ENCODE measurements at places on chromosomes 4 and X.

- DNase-seq, result no peak
These were observed 20.0 kb upstream of the FGFBP2 start for GRCh38 chr4:15982842-15983524.

GRCh38 chr4:47736146-47736545 lies 101.7 kb downstream of the CORIN start:
- no peak for DNase-seq

DNA sequence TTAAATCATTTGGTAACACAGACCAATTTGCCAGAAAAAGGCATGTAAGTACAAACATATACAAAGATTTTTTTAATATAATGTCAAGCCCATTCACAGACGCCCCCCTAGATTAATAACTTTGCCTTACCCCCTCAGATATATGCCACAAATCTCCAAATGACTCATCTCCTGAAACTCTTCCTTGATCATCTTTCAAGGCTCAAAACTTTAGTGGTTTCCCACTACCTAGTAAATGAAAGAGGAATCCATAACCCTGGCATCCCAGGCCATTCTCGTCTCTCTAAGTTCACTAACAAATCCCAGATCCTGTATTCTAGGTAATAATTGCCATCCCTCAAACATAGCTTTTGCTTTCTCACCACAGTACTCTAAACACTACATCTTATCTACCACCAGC lies 61.9 kb downstream of the PRSS12 start:
- DNase-seq, result no peak

- DNase-seq, result no peak
These were observed 443.6 kb downstream of the UBE2NL start for GRCh38 chrX:144327495-144327894.

DNA sequence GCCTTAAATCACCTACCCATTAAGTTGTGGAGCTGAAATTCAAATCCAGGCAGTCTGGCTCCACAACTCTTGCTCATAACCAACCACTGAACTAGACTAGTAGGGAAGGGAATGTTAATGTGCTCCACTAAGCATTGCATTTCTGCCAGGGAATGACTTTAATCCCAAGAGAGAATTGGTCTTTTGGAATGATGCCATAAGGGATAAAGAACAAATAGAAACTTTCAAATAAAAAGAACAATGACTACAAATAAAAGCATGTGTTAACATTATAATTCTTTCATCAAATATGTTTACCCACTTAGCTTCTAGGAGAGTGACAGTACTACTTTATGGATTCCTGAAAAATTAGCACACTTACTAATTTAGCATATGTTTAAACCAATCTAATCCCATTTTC lies 905.9 kb downstream of the CENPC start:
- DNase-seq, result no peak

GRCh38 chr4:117777721-117778120 lies 256.6 kb upstream of the NDST3 start:
- DNase-seq, result no peak

- peak; percentile 45 for DNase-seq
These were observed 2.3 kb upstream of the NR3C2 start for GRCh38 chr4:148444296-148445070.

- no peak for DNase-seq
These were observed 4.7 kb upstream of the NKX6-1 start for GRCh38 chr4:84503495-84504437.

GRCh38 chr4:54930226-54930625 lies 195.2 kb downstream of the KDR start:
- no peak for DNase-seq

DNA sequence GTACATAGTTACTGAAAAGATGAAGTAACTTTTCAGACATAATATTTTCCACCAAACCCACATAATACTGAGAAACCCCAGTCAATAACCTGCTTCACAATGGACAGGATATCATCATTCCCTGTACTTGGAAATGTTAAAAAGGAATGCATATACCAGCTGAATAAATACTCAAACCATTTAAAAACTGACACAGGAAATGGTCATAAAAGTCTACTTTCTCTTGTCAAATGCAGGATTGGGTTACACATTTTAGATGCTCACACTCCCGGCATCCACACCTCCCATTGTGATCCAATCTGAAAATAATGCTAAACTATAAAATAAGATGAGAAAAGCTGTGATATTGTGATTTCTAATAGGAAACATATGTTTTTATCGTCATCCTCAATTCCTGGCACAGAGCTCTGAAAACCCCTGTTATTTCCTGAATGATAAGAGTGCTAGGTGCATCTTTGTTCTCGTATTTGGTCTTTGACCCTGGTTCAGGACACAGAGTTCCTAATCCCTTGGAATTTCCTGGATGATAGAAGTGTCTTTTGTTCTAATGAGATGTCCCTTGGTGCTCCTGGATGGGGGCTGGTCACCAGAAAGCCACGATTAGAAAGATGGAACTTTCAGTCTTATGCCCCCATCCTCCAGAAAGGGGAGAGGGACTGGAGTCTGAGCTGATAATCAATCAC lies 821.3 kb downstream of the TRIML1 start:
- DNase-seq, result no peak

DNA sequence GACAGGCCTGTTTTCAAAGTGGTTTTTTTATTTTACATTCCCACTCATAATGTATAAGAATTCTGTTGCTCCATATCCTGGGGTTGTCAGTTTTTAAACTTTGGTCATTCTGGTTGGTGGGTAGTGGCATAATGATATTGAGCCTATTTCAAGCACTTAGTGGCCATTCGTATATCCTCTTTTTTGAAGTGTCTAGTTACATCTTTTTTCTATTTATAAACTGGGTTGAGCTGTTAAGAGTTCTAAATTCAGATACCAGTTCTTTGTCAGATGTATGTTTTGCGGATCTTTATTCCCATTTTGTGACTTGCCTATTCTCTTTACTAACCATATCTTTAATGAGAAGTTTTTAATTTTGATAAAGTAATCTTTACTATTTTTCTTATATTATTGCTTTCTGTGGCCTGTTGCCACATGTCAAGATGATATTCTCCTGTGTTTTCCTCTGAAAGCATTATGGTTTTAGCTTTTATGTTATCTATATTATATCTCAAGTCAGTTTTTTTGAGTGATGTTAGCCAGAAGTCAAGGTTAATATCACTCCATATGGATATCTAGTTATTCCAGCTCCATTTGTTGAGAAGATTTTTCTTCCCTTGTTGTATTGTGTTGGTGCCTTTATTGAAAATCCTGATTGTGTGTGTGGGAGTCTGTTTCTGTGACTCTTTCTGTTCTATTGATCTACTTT lies 110.9 kb downstream of the FHIP1A start:
- DNase-seq, result no peak

DNA sequence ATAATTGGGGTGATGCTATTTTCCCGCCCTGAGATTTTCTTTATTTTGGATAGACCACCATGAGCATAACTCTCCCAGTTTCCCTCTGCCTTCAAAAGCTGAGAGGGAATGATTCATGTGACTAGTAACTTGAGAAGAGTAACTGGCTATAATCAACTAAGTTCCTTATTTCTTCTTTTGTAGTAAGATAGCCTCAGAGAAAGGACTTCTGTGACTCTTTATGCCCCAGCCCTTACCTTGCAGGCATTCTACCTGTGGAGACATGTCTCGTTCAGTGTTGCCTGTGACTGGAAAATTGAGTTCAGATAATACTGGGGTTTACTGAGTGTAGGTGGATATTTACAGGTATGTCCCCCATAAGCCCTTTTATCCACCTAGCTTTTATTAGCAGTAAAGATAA lies 715.4 kb upstream of the HS3ST1 start:
- no peak for DNase-seq

- DNase-seq, result no peak
These were observed 41.9 kb downstream of the WDR1 start for GRCh38 chr4:10074767-10075105.

GRCh38 chr4:48906206-48907173 lies at the start of gene OCIAD2:
OCIAD2 (minus strand) TSS chr4:48906774; CDS start chr4:48904549, 2,225 bp downstream.
- DNase-seq, result peak; percentile 80

- no peak for DNase-seq
These were observed 16.0 kb downstream of the XK start for GRCh38 chrX:37701588-37701987.

DNA sequence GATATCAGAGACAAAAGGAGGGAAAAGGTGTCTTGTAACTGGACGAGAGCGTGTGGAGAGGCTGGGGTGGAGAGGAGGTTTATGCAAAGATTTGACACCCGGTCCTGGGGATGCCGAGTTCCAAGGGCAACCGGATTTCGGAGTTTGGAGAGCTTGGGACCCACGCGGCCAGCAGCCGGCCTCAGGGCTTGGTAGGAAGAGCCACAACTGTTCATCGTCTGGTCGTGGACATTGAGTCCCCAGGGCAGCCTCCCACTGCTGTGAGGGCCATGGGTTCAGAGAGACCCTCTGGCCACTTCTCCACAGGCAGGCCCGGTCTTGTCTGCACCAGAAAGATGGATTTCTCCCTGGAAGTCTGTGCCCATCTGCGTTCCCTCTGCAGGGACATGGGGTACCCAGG lies 46.8 kb downstream of the SHOX start:
- DNase-seq, result no peak

- no peak for DNase-seq
These were observed 31.9 kb downstream of the CDKL2 start for GRCh38 chr4:75598390-75598789.

DNA sequence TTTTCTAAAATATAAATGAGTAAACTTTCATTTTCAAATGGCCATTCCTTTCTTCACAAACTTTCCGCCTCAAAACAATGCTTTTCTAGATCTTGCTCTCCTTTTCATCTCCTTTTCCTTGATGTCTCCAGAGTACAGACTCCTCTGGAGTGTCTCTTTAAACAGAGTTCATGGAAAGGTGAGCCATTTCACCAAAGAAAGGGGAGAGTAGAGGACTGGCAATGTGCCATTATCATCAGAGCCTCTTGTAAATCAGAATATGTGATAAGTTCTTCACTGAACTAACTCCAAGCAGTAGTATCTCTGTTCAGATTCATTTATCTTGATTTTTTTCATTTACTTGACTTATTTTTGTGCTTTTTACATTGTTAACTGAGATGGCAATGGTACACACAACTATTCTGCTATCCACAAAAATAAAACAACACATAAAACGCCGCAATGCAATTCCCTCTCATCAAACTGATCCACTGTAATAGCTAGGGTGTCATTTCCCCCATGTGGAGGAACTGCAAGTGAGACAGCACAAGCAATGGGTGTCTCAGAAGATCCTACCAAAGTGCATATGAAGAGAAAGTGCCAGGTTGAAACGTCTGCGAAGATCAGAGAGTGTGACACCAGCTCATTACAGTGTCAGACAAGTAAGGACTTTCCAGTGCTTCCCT lies 125.4 kb downstream of the RASL11B start:
- DNase-seq, result no peak

DNA sequence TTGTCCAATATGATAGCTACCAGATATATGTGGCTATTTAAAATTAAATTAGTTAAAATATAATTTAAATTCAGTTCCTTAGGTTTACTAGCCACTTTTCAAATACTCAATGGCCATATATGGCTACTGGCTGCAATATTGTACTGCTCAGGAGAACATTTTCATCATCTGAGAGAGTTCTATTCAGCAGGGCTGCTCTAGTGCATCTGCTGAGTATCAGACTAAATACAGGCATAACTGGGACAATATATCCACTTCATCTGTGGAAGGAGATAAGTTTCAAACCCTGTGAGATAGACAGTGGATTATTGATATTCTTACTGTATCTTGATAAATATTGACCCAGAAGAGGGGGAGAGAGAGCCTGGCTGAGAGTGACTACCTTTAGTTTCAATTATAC lies 240.1 kb upstream of the ANKRD50 start:
- DNase-seq, result no peak

DNA sequence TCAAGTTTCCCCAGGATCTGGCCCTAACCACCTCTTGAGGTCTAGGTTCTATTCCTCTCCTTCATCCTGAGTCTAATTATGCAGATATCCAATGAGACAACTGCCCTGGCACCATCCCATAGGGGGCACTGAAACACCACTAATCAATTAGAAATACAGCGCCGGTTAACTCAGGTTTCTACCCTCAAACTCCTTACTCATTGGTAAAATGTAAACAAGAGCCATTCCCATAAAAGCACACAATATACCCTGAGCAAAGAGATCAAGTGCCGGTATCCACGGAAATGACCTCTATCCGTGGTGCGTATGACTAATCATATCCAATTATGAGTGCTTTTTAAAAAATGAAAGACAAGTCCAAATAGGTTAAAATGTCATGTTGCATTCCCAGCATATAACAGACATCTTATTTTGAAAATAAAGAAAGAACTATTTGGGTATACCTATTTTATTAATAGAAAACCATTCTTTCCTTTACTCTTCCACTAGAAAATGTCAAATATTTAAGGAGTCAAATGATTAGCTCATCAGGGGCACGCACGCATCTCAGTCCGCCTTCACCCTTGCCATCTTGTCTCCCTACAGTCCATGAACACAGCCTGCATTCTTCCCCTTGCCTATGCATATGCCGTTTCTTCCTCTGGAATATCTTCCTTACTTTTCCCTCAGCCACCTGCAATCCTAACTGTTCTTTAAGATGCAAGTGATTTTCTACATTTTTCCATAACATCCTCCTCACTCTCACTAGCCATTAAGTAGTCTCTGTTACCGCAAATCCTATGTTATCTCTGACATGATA lies 141.1 kb downstream of the MAML3 start:
- peak; percentile 75 for DNase-seq

GRCh38 chrX:116824785-116825184 lies 362.0 kb upstream of the CT83 start:
- no peak for DNase-seq

DNA sequence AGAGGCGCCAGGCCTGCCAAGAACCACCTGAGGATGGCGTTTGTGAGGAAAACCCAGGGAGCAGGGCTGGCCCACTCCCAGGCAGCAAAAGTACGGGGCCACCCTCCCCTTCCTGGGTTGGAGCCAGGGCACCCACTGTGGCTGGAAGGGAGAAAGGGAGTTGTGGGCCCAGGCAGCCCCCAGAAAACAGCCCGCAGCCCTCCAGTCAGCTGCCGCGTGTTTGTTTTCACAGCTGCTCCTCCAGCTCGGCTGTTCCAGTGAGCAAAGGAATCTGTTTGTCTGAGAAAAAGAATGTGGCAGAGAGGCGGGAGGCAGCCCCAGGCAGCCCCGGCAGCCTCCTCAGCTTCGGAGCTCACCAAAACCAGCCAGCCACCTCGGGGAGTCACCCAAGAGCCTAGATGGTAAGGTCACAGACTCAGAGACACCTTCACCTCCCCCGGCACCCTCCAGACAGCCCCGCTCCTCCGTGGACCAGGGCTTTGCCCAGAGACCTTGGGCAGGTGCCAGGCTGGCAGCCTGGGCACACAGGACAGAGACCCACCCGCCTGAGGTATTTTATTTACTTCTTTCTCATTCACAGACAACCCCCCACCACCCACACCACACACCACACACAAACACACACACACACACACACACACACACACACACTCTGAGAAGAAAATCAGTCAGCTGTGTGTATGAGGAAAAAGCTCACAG lies 338.1 kb downstream of the BCOR start:
- no peak for DNase-seq
